MG63 (cell line): ENCODE measurements at places on chromosomes 2 and 18. TPM values are rescaled to one million over a fixed set of nuclear protein-coding genes. Genes with fewer than 3 reads are reported as not detected.

Gene CYP20A1
- 17.6 and 22.4 TPM in 2 replicates for total RNA-seq

Gene APOB
- total RNA-seq: not detected in 2 replicates

- no peak for DNase-seq
Measured at GRCh38 chr2:239469106-239469960, 68.5 kb upstream of the HDAC4 start.

DNA sequence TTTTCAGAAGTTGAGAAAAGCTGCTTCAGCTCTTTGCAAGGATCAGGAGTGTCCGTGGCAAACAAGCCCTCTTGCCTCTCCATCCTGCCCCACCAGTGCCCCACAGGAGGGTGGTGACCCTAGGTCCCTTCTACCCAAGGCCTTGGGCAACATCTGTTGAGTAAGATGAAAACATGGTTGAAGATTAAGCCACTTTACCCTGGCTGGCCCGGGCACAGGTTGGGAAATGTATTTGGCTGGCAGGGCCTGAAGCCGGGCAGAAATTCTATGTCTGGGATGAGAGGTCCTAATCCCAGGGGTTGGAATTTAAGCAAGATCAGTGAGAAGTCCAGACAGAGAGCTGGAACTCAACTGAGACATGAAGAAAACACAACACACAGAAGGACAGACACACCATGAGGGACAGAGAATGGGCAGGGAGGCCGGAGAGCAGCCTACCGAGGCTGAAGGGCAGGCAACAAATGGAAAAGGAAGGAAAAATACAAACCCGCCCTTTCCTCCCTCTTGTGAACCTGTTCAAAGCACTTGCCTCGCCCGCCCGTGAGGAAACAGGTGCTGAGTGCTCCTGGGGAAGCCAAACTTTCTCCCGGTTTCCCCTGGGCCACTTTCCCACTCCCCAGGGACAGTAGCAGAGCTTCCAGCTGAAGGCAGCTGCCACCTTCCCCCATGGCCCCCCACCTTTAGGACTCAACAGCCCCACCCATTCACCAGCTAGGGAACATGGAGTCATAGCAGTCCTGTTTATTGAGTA is 86.1 kb downstream of the TNS1 start:
- no peak for DNase-seq

DNA sequence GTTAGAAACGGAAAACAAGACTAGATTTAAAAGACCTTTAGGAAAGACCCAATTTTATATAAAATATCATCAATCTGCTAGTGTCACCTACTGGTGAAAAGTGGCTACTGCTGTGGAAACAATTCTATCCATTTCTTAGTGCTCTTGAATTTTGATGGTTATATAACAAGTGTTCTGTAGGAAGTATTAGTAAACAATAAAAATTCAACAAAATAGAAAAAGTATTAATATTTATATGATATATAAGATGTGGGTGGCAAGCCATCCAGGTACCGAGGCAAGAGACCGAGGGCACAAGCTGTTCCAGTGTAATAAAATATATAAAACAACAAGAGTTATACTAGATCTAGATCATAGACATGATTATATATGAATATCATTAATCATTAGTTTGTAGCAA is 6.2 kb upstream of the TMEM87B start:
- no peak for DNase-seq

GRCh38 chr2:174775571-174775980 is 11.3 kb upstream of the CHRNA1 start:
- DNase-seq: no peak

DNA sequence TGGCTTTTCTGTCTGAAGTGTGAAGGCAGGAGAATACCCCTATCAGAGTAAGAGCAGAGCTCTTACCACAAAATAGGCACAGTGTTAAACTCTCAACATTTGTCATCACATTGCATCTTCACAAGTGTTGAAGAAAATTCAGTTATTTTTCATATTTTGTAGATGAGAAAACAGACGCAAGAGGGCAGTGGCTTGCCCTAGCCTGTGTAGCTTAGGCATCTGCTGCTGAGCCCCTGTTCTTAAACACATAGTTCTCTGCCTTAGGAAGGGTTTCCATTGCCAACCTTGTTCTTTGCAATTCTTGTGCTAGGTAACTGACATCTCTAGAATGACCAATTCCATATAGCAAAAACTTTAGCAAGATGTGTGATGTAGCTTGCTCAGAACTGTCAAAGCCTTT is 112.7 kb upstream of the RMDN2 start:
- no peak for DNase-seq

DNA sequence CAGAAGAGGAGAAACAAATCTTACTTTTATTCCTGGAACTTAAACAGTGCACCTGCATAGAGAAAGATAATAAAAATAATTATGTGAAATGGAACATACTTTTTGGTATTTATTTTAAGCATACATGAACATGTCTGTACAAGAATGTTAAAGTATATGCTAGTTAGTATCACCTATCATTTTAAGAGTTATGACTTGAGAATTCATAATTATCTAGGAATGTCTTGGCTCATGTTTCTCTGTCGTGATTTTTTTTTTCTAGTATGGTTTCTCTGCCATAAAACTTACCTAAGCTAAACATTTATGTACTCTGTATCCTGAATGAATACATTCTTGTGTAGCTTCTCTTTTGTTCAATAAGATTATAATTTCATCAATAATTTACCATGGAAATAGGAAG is 4.2 kb downstream of the SERPINB7 start:
- no peak for DNase-seq
